A549 treated with AZD2906 at 1 μM for 4 hours (cell line): ENCODE measurements at places on chromosomes 11 and 22. TPM values are rescaled to one million over a fixed set of nuclear protein-coding genes. Genes with fewer than 3 reads are reported as not detected.

MS4A15 gene
- 0.06 TPM in 1 of 5 replicates, not detected in the others for total RNA-seq

FGF4 gene
- 0.02 to 0.09 TPM in 2 of 5 replicates, not detected in the others for total RNA-seq

MMP27 gene
- total RNA-seq: not detected in 5 replicates

RPL3 gene
- total RNA-seq: 1,761 to 2,448 TPM (median 1,791 TPM) in 5 replicates

PDE3B gene
- total RNA-seq: 1.7 to 2.7 TPM (median 1.7 TPM) in 5 replicates

OR52E4 gene
- total RNA-seq: not detected in 5 replicates

TSSK2 gene
- total RNA-seq: not detected in 5 replicates

C22orf42 gene
- total RNA-seq: not detected in 5 replicates

NXPE1 gene
- not detected in 5 replicates for total RNA-seq

OR10D3 gene
- not detected in 5 replicates for total RNA-seq

ART1 gene
- 0.06 to 0.10 TPM in 2 of 5 replicates, not detected in the others for total RNA-seq
